ENCODE measurements at places on chromosomes 13 and 19.

- no peak for DNase-seq
Observed at GRCh38 chr13:72963762-72964161, 95.0 kb upstream of the KLF5 start.

DNA sequence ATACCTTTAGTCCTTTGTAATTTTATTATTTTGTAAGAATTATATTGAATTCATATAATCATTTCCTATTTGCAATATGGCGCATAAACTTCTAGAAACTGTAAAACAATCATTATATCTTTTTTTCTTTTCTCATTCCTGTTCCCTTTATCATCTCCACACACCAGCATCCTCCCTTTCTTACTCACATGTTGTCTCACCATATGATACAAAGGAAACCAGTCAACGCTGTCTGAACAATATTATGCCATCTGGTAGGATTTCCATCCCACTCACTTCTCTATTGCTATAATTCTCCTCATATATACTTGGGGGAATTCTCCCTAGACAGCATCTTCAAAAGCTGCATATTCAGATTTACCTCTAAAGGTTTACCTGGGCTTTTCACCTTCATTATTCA is 389.8 kb downstream of the NDFIP2 start:
- DNase-seq: no peak

- DNase-seq: no peak
Observed at GRCh38 chr19:5932609-5933262, 18.7 kb downstream of the CAPS start.

- DNase-seq: no peak
Observed at GRCh38 chr13:96816261-96816660, 178.0 kb downstream of the OXGR1 start.

GRCh38 chr19:17602217-17602616 is 46.8 kb downstream of the COLGALT1 start:
- DNase-seq: no peak

DNA sequence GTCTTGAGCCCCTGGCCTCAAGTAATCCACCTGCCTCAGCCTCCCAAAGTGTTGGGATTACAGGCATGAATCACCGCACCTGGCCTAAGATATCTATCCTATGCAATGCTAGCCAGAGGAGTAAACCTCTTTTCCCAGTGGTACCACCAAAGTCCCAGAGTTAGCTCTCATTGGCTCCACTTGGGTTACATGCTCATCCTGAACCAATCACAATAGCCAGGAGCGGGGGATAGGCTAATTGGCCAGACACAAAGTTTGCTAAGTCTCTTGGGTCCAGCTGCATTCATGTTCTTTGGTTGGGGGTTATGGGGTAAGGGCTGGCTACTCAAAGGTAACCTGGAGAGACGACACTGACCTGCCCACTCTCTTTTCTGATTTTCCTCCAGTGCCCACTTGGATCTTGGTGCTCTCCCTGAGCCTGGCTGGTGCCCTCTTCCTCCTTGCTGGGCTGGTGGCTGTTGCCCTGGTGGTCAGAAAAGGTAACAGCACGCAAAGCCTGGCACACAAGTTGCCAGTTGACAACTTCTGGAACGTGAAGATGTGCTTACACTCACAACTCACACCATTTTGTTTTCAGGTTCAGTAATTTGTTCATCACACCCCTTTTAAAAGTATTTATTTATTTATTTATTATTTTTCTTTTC is 7.8 kb downstream of the C19orf38 start:
- DNase-seq: no peak

Measured in stimulated activated CD8-positive, alpha-beta memory T cell treated with anti-CD3 and anti-CD28 coated beads, Interleukin-12 subunit alpha, Interleukin-12 subunit beta, amount 100 ng/mL, for 4 hours (primary cell).